SJCRH30 (cell line): ENCODE measurements at places on chromosomes 6 and 20.

GRCh38 chr6:98212468-98212867 is 621.9 kb upstream of the POU3F2 start:
- DNase-seq, result no peak

GRCh38 chr6:126665551-126665950 is 325.6 kb downstream of the CENPW start:
- DNase-seq, result no peak

GRCh38 chr6:147947521-147947920 is 395.1 kb upstream of the SASH1 start:
- DNase-seq, result no peak

DNA sequence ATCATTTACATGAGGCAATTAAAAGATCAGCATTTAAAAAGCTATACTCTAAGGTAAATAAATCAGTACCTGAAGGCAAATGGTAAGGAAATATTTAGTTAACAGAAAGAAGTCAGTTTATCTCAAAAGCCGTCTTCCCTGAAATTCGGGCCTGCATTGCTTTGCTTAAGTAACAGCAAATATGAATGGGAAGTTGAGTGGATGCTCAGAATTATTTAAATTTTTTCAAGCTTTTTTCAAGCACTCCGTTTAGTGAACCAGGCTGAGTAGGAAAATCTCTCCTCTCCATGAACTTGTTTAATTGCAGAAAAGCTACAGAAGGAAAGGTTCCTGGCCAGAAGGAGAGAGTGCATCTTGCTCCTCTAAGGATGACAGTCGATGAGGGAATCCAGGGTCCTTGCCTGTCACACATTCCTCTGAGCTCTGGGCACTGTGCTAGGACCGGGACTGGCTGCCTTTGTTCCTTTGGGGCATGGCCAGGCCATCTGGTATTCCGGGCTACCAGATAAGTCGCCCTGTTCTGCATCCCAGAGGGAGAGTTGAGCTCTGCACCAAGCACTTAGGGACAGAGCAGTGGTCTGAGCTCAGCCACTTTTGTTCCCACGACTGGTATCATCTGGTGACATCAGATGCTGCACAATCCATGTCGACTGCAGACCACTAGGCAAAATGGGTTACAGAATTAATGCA is 77.6 kb downstream of the RIN2 start:
- no peak for DNase-seq

DNA sequence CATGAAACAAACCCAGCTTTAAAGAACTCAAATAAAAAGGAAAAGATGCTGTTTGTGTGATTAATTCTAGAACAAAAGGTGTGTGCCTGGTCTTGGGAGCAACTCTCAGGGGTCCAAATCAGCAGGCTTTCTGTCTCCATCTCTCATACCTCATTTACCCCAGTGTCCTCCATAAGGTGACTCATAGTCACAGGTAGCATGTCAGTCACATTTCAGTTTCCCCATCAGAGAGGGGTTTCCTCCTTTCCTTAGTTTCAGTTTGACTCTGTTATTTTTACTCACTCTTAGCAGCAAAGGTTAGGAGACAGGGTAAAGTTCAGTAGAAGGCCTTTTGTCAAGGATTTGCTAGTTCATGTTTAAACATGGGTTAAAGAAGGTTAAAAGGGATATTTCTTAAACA is 46.2 kb downstream of the OGFRL1 start:
- DNase-seq, result no peak

DNA sequence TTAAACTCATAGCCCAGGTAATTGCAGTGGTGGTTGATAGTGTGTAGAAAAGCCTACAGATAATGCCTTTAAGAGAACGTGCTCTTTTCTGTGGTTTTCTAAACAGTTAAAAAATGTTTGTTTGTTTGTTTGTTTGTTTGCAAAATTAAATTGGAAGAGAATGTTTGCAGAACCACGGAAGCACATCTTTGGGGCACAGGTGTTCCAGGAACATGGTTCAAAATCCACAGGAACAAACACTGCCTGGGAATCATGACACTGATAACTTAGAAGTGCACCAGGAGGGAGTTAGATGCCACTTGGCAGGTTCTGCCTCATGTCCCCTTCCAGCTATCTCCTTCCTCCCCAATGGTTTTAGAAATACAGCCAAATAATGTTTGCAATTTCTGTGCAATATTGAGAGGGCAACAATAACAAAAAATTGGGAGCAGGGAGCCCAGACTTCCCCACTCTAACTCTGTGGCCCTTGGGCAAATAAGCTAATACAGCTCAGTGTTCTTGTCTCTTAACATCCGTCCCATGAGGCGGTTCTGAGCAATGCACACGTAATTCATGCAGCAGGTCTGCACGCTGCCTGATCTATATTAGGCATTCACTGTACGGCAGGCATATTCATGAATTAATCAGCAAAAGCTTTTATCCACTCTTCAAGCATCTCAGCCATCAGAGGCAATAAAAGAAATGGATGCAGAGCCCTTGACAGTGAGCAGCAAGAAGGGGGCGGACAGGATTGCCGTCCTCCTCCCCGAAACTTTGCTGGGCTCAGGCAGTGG is 274.3 kb upstream of the FOXQ1 start:
- DNase-seq, result no peak

GRCh38 chr6:42165016-42165415 is 8.1 kb upstream of the GUCA1A start:
- DNase-seq, result no peak

DNA sequence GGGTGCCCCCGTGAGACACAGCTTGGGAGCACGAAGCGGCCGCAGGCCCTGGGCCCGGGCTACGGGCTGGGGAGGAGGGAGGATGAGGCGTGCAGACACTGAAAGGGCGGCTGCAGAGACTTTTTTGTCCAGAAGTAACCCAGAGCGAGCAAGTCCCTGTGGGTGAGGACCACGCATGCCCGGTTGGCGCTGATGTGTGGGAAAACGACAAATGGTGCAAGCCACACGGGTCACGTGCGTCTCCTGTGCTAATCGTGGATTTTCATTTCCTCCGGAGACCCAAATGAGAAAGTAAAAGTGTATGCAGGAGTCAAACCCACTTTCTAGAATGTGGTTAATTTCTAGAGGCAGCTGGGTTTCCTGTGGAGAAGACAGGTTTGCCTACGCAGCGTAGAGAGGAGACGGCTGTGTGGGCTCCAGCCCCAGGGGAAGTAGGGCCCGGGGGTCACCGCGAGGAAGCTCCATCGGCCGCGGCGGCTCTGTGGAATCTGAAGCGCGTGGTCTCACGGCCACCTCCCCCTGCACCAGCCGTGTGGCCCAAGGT is 19.0 kb downstream of the DLL1 start:
- DNase-seq, result no peak

DNA sequence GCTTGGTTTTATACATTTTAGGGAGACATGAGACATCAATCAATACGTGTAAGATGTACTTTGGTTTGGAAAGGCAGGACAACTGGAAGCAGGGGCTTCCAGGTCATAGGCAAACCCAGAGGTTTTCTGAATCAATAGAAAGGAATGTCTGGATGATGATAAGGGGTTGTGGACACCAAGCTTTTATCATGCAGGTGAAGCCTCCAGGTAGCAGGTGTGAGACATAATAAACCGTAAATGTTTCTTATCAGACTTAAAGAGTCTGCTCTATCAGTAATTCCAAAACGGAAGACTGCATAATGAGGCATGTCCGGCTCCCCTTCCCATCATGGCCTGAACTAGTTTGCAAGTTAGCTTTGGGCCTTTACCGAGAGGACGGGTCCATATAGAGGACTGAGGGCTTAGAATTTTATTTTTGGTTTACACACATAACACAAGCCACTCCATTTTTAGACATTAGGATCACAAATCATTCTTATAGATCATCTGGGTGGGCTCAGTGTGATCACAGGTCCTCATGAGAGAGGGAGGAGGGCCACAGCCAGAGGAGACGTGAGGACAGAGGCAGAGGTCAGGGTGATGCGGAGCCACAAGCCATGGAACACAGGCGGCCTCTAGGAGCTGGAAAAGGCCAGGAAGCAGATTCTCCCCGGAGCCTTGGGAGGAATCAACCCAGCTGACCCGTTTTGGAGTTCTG is 10.7 kb upstream of the SERPINB9 start:
- no peak for DNase-seq

GRCh38 chr6:163776196-163776905 is 361.8 kb downstream of the QKI start:
- DNase-seq, result no peak

DNA sequence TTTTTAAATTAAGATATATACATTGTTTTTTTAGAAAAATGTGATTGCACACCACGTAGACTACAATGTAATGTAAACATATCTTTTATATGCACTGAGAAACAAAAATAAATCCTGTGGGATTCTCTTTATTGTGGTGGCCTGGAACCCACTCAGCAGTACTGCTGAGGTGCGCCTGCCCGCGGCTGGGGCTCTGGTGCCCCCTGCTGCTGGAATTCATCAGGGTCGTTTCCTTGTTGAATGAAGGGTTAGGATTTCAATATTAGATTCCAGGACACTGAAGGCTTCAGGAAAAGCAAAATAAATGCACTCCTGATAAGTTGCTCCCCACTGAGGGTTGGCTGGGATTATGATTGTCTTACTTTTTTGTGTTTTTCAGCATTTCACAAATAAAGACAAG is 175.8 kb upstream of the GGTLC1 start:
- no peak for DNase-seq

- peak; percentile 72 for DNase-seq
Measured at GRCh38 chr6:26420688-26421171, 18.7 kb downstream of the BTN3A1 start.
